Central memory CD8-positive, alpha-beta T cell (primary cell): ENCODE measurements at places on chromosomes 11 and 22.

DNA sequence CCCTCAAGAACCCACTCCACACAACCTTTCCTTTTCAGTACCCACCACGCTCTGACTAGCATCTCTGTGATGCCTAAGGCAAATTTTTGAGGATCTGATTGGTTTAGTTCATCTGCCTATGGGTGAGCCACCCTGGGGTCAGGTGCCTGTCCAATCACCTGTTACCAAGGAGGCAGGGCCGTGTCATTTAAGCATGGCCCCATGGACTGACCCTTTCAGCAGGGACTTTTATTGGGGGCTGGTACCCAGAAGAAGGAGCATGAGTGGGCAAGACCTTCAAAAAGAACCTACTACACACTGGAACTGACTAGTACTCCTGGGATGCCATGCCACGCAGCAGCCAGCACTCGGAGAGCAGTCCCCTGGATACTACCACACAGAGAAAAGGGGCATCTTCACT, 28.4 kb downstream of the C11orf91 start:
- H3K27ac ChIP-seq = no peak overlapping the region
- H3K36me3 ChIP-seq = peaks cover 3% of the 10 kb centered on the region
- no peak for DNase-seq
- H3K4me3 ChIP-seq = no peak overlapping the region
- H3K4me1 ChIP-seq = no peaks in the 10 kb centered on the region
- H3K27me3 ChIP-seq = peaks cover 42% of the 10 kb centered on the region

- no peak for DNase-seq
- no peak overlapping the region for H3K27ac ChIP-seq
- H3K27me3 ChIP-seq = no peaks in the 10 kb centered on the region
- H3K4me1 ChIP-seq = peaks cover 3% of the 10 kb centered on the region
- no peak overlapping the region for H3K4me3 ChIP-seq
- peaks cover 9% of the 10 kb centered on the region for H3K36me3 ChIP-seq
Observed at GRCh38 chr11:462107-462890, 12.2 kb downstream of the PTDSS2 start.

GRCh38 chr11:86440305-86440716, 65.6 kb downstream of the CCDC81 start:
- no peaks in the 10 kb centered on the region for H3K27me3 ChIP-seq
- no peak overlapping the region for H3K4me3 ChIP-seq
- no peak overlapping the region for H3K27ac ChIP-seq
- H3K4me1 ChIP-seq = no peaks in the 10 kb centered on the region
- no peak for DNase-seq

DNA sequence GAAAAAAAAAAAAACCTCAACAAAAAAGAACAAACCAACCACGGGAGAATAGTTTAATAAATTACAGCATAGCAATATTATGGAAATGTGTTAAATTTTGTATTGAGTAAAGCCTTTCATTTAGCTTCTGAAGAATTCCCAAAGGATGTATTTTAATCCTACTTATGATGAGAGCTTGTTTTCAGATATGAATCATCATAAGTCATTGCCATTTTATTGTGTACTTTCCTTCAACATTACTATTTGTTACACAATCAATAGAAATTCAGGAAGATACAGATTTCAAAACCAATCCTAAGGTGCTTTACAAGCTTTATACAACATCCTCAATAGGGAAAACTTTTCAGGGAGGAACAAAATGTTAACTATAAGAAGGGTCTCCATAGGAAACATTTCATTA, 200.6 kb upstream of the CTSC start:
- no peak overlapping the region for H3K4me3 ChIP-seq
- no peaks in the 10 kb centered on the region for H3K27me3 ChIP-seq
- no peaks in the 10 kb centered on the region for H3K36me3 ChIP-seq
- DNase-seq = no peak
- H3K27ac ChIP-seq = no peak overlapping the region

- H3K27ac ChIP-seq = peak overlapping the region; percentile 25
- no peaks in the 10 kb centered on the region for H3K27me3 ChIP-seq
- no peak for DNase-seq
- peaks cover 33% of the 10 kb centered on the region for H3K36me3 ChIP-seq
- peaks cover 29% of the 10 kb centered on the region for H3K4me1 ChIP-seq
- no peak overlapping the region for H3K4me3 ChIP-seq
Observed at GRCh38 chr22:20998411-20999336, 3.2 kb downstream of the THAP7 start.

DNA sequence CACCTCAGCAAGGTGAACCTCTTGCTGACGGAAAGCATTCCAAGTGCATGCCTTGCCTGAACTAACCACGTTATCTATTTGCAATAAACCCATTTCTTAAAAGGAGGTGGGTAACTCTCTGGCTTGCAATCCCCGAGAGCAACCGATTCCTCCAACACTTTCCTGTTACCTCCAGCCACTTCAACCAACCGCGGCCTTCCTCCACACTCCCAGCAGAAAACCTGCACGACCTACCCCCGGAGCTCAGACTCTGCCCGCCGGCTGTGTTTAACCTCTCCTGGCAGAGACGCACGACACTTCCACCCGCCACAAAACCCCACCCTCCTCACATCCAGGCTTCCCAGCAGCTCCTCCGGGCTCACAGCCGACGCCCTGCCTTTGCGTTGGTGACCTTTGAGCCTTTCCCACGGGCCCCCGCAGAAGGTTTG, 708 bp downstream of the SCO2 start:
- peaks cover 45% of the 10 kb centered on the region for H3K36me3 ChIP-seq
- no peaks in the 10 kb centered on the region for H3K27me3 ChIP-seq
- peak overlapping the region; percentile 85 for H3K4me3 ChIP-seq
- H3K27ac ChIP-seq = peak overlapping the region; percentile 87

DNA sequence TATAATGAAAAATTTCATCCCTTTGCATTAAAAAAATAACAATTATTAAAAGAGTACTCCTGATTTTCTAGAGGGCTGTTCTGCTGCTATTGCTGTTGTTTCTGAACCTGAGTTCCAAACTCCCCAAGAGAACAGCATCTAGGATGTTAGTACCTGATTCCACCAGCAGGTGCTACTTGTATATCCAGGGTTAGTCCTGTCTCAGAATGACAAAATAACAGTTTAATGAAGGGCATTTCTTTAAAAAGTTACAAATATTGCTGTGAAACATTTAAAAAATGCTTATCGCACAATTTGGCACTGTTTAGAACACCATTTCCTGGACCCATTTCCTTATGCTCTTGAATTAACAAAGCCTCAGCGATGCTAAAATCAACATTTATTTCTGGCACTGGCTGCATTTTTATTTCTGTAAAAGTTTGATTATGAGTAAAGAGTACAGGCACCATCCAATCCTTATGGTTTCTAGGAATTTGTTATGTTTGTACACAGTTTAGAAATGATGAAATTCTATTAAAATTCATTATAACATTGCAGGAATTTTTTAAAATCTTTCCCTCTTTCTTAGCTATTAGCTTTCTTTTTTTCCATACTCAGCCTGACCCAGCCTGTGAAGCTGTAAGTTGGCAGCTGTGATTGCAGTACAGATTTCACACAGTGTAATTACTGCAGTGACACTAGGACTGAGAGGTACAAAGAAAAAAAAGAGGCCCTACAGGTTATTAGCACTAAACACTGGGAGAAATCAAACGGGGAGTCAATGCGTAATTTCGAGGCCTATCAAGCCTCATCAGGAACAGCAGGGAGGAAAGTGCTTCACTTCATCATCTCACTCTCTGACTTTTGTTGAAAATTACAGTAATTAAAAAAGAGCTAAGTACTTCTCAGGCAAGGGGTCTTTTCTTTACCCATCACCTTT, 208.8 kb downstream of the DCDC1 start:
- H3K36me3 ChIP-seq = no peaks in the 10 kb centered on the region
- H3K4me3 ChIP-seq = no peak overlapping the region
- H3K27ac ChIP-seq = no peak overlapping the region

DNA sequence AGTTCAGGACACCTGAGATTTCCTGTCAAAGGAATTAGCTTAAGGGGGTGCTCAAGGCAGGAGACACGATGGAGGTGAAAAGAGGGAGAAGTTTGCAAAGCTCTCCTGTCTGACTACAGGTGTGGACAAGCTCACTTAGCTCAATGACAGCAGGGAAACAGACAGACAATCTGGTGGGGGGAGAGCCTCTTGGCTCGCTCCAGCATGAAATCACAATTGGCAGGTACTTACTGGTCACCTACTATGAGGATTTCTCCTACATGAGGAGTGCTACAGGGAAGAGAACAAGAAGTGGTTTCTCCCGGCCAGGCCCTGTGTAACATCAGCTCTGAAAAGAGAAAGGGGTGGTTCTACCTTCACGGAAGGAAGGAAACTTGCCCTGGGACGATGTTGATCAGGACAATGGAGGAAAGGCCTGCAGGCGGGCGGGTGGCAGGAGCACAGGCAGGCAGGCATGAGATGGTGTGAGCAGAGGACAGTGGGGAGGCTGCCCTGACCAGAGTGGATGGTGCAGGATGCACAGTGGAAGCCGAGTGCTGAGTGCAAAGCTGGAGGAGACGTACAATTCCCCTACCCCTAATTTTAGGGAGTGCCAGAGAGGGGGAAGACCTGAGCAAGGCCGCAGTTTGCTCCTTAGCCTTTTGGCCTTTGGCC, 57.9 kb upstream of the CRTAM start:
- no peaks in the 10 kb centered on the region for H3K27me3 ChIP-seq
- H3K4me3 ChIP-seq = no peak overlapping the region
- DNase-seq = no peak
- peaks cover 12% of the 10 kb centered on the region for H3K4me1 ChIP-seq
- no peak overlapping the region for H3K27ac ChIP-seq
- H3K36me3 ChIP-seq = peaks cover 20% of the 10 kb centered on the region

- no peaks in the 10 kb centered on the region for H3K36me3 ChIP-seq
- peaks cover 18% of the 10 kb centered on the region for H3K4me1 ChIP-seq
- no peak overlapping the region for H3K27ac ChIP-seq
- no peak overlapping the region for H3K4me3 ChIP-seq
Observed at GRCh38 chr22:35835267-35835997, 117.8 kb downstream of the APOL5 start.

- H3K4me3 ChIP-seq = no peak overlapping the region
- DNase-seq = no peak
- peaks cover 33% of the 10 kb centered on the region for H3K27me3 ChIP-seq
- H3K27ac ChIP-seq = no peak overlapping the region
- H3K36me3 ChIP-seq = no peaks in the 10 kb centered on the region
Observed at GRCh38 chr11:71213696-71214552, 38.5 kb downstream of the SHANK2 start.

GRCh38 chr22:28943501-28943879, 60.1 kb downstream of the ZNRF3 start:
- no peaks in the 10 kb centered on the region for H3K4me1 ChIP-seq
- DNase-seq = no peak
- H3K27ac ChIP-seq = no peak overlapping the region
- H3K36me3 ChIP-seq = peaks cover 2% of the 10 kb centered on the region

GRCh38 chr11:130787092-130787616, 129.1 kb downstream of the SNX19 start:
- H3K36me3 ChIP-seq = no peaks in the 10 kb centered on the region
- DNase-seq = no peak
- no peaks in the 10 kb centered on the region for H3K4me1 ChIP-seq
- no peak overlapping the region for H3K27ac ChIP-seq
- no peak overlapping the region for H3K4me3 ChIP-seq
- H3K27me3 ChIP-seq = peaks cover 56% of the 10 kb centered on the region

DNA sequence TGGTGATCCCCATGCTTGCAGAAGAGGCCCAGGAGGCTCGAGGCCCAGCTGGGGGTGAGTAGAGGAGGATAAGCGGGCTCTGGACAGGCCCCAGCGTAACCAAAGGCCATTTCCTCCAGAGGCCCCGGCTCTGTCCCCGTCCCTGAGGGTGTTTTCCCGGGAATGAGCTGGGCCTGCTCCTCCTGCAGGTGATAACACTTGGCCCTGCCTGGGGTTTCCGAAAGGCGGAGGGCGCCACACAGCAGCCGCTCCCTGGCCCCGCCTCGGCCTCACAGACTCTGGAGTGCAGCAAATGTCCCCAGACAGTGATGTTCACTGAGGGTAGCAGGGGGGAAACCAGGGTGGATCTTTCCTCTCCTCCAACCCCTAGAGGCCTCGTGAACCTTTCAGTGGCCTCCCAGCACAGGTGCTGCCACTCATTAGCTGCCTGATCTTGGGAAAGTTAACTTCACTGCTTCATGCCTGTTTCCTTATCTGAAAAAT, 10.5 kb upstream of the MGAT3 start:
- H3K4me1 ChIP-seq = peaks cover 7% of the 10 kb centered on the region
- DNase-seq = no peak
- H3K27me3 ChIP-seq = peaks cover 28% of the 10 kb centered on the region

- DNase-seq = no peak
- H3K4me1 ChIP-seq = peaks cover 29% of the 10 kb centered on the region
- H3K27me3 ChIP-seq = peaks cover 7% of the 10 kb centered on the region
- H3K36me3 ChIP-seq = no peaks in the 10 kb centered on the region
- no peak overlapping the region for H3K4me3 ChIP-seq
- no peak overlapping the region for H3K27ac ChIP-seq
Observed at GRCh38 chr22:30744224-30744623, 49.5 kb downstream of the OSBP2 start.
